Foreskin fibroblast (primary cell): ENCODE measurements at places on chromosomes 2 and 18.

- DNase-seq, result peak; percentile 99
Observed at GRCh38 chr2:215698566-215698965, 262.7 kb upstream of the FN1 start.

GRCh38 chr18:5455674-5456073 is 88.1 kb downstream of the EPB41L3 start:
- DNase-seq, result no peak

GRCh38 chr2:80655265-80655664 is 350.7 kb upstream of the LRRTM1 start:
- DNase-seq, result no peak

DNA sequence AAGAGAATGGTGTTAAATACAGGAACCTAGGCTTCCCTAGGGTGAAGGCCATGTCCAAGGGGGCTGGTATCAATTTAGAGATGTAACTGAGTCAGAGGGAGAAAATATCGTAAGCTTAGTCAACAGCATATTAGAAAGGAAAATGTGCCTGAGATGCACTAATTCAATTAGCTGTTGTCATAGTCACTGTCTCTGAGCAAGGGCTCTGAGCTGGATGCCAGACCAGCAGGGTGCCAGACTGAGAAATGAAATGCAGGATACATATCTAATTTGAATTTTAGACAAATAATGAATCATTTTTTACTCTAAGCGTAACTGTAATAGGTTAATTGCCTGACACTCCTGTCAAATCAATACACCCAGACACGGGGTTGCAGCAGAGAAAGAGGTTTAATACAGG is 11.4 kb upstream of the SLC35F6 start:
- no peak for DNase-seq

GRCh38 chr18:45926691-45927090 is 40.4 kb downstream of the EPG5 start:
- DNase-seq, result no peak

DNA sequence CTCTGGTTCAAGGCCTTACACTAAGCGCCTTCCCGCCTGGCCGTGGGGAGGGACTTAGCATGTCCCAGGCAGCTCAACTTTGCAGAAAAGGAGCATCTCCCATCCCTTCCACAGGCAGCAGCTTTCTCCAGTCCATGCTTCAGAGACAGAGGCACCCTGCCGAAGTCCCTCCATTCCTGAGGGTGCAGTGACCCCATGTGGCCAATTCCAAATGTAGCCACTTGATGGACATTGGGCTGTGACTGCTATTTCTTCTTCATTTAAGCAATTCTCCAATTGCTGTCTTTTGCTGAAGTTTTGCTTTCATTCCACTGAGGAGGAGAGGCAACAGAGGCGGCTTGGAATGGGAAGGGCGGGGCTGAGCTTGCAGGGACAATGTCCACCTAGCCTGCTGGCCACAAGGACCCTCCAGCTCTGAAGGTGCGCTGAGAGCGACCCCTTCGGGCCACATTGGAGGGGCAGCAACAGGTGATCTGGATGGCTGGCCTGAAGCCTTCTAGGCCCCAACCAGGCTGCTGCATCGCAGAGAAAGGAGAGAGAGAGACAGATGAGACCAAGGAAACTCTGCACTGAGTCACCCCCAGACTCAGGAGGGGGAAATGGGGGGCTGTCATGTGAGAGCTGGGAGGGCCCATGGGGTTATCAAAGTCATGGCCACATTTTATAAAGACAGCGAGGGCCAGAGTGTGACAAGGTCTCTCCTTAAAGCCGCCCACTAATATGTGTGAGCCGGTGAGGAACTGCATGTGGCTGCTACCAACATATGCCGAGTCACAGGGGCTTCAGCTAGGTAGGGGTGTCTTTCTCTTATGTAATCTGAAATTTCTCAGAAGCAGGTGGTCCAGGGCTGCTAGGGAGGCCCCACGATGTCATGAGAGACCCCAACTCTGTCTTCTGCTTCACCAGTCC is 61.3 kb downstream of the LONRF2 start:
- peak; percentile 34 for DNase-seq

DNA sequence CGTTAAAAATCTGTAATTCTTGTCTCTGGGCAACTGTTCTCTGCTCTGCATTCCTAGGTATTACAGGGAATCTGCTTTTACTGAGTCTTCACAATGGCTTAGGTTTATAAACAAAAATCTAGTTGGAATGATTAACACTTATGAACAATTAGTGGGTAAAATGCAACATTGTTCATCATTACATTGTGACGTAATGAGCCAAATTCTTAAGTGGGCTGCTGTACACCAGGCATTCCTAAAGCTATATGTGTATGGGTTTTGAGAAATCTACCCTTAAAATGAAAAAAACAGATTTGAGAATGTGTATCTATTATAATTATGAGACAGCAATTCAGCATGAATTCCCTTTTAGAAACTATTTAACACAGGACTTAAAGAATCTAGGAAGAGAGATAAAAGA is 41.5 kb upstream of the ERBB4 start:
- no peak for DNase-seq

- no peak for DNase-seq
Observed at GRCh38 chr2:54372361-54372760, 83.8 kb upstream of the SPTBN1 start.

DNA sequence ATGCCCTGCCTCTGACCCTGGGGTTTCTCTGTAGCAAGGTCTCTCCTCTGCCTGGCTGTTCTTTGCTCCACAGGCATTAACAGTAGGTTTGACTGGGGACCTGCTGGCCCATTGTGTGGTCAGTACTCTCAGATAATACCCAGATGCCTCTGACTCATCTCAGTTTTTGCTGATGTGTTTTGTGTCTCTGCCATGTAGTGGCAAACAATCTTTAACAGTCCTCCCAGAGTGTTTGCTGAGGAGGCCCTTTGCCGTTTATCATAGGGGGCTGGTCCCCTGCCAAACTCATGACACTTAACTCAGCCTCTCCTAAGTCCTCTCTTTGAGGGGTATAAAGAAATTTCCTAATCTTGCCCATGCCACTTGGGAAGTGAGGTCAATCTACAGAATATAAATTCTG is 793.7 kb upstream of the FANCL start:
- DNase-seq, result peak; percentile 19

- peak; percentile 3 for DNase-seq
Observed at GRCh38 chr2:228417956-228418355, 236.5 kb upstream of the SPHKAP start.

GRCh38 chr2:61470122-61470951 is 550 bp downstream of the USP34 start:
- DNase-seq, result peak; percentile 89

- no peak for DNase-seq
Observed at GRCh38 chr2:211760103-211760502, 778.5 kb downstream of the ERBB4 start.

DNA sequence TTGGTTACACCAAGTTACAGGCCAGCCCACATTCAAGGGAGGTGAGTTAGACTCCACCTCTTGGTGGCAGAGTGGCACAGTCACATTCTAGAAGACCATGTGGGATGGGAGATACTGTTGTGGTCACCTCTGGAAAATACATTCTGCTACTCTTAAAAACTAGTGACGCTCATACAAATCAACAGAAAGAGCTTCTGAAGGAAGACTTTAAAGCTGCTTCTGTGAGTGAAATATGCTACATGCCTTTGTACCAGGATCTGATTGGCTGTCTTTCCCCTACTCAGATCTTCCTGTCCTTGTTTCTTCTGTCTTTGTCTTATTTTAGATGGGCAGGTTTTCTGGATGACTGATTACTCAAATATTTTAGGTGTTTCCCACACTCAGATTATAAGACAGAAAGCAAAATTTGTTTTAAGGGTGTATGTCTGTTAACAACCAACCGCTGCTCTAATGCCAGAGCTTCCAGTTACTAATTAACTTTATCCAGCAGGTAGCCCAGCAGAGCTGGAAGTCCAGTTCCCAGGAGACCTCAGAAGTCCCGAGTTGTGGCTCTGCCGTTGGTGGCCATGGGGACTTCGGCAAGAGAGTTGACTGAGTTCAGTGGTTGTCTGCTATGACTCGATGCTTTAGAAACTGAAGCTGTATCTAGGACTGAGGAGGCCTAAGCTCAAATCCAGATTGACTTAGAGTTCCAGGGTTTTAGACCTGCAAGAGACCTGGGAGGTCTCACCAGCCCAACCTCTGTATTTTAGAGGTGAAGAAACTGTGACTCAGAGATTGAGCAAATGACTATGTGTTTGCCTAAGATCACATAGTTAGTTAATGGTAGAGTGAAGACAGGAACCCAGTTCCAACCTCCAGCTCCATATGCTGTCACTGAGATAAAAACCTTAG is 7.4 kb downstream of the IL1R2 start:
- no peak for DNase-seq

- peak; percentile 46 for DNase-seq
Observed at GRCh38 chr2:120596191-120596811, 139.4 kb upstream of the GLI2 start.

GRCh38 chr2:38105922-38106321 is 30.0 kb upstream of the CYP1B1 start:
- no peak for DNase-seq

DNA sequence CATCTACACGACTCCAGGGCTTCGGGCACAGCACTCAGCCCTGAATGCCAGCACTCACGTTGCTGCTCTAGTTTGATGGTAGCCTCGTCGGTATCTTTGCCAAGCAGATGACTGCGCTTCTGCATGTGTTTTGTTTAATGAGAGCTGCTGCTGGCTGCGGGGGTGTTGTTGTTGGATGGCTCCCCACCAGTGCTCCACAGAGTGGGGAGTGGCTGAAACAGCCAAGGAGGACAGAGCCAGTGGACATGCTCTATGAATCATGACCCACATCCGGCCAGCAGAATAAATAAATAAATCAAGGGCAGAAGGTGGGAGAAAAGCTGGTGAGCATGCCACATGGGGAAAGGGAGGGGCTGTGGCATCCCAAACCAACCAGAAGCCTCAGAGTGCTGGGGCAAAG is 131.2 kb upstream of the SOX11 start:
- no peak for DNase-seq

- no peak for DNase-seq
Observed at GRCh38 chr2:152715854-152716428, 1.3 kb downstream of the PRPF40A start.

- peak; percentile 83 for DNase-seq
Observed at GRCh38 chr2:29130295-29130694, 15.1 kb downstream of the CLIP4 start.

DNA sequence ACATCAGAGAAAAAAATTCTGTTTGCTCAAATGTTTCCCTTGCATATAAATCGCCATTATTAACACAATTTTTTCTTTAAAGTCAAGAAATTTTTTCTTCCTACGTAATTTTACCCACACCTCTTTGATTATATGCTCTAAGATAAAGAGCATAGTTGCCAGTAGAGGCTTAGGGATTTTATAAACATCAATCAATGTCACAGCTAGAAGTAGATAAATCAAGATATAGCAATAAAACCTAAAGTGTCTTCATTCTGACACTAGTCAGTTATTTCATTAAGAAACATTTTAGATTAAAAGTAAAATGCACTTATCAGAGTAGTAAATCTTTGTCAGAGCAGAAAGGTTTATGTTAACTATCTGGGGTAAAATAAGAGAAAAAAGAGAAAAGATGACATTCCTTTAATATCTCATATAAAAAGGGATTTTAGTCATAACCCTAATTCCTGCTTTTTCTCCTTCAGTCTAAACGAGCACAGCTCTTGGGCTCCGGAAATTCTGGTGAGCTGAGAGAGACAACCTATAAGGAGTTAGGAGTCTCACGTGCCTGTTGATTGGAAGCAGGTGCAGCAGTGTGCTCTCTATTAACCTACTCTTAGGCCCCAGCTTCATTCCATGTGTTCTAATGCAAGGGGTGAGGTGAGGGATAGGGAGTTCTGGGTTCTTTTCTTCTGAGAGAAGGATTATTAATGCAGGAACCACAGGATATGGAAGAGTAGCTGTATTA is 172.4 kb upstream of the GULP1 start:
- no peak for DNase-seq

GRCh38 chr2:241064008-241064801 is 37.9 kb downstream of the MTERF4 start:
- peak; percentile 44 for DNase-seq

DNA sequence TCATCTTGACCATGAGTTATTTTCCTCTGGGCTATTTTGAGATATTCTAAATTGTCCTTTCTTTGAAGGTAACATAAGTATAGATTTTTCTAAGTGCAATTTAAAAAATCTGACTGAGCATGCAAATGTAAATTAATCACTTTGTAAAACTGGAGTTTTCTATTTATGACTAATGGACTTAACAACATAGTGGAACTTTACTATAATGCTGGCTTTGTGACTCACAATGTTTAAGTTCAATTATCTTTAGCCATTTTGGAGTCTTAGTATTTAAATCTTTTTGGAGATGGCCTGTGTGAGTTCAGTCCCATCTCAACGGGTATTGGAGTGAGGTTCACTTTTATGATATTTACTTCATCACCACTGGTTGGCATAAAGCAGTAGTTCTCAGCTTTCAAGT is 35.2 kb upstream of the NOSTRIN start:
- DNase-seq, result peak; percentile 30

GRCh38 chr18:56083097-56083521 is 495.1 kb upstream of the TCF4 start:
- DNase-seq, result no peak

GRCh38 chr2:138267161-138267901 is 234.2 kb upstream of the SPOPL start:
- peak; percentile 81 for DNase-seq

- peak; percentile 62 for DNase-seq
Observed at GRCh38 chr2:156476850-156477206, 40.6 kb downstream of the GPD2 start.

- DNase-seq, result no peak
Observed at GRCh38 chr2:126766969-126767296, 111.0 kb downstream of the GYPC start.

- DNase-seq, result no peak
Observed at GRCh38 chr2:122859260-122859659, 1103.8 kb downstream of the TSN start.

DNA sequence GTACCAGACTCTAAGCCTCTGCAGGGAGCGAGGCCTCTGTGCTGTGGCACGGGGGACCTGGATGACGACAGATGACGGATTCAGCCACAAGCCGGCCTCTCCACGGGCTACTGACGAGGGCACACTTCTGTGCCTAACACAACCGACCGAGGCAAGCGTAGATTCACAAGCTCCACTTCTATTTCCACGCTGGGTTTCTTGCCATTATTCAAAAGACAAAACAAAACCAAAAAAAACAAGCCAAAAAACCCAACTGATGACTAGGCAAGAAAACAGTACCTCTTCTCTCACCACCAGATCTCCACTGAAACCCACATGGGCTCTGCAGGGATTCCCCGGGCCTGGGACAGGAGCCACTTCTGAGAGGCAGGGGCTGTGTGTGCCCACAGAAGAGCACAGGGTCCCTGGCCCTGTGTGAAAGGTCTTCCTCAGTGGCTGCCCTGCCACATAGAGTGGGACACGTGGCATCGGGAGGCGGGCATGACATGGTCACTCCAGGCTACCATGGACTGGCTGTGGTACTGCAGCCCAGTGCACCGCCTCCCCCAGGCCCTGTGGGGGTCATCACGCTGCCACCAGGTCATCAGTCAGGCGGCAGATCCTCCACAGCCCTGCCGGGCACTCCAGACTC is 254.7 kb downstream of the HDAC4 start:
- DNase-seq, result no peak

GRCh38 chr18:36214811-36215210 is 27.5 kb downstream of the MOCOS start:
- no peak for DNase-seq
